ENCODE measurements at places on chromosomes 13 and 19.

GRCh38 chr13:80946008-80946802, 605.3 kb upstream of the SPRY2 start:
- DNase-seq, result no peak

GRCh38 chr19:7705387-7706187, 3.7 kb upstream of the FCER2 start:
- no peak for DNase-seq

- no peak for DNase-seq
Measured at GRCh38 chr13:99332456-99332855, 25.3 kb upstream of the GPR183 start.

- DNase-seq, result no peak
Measured at GRCh38 chr13:100537486-100537885, 51.1 kb downstream of the GGACT start.

GRCh38 chr19:10259162-10259905, 7.3 kb downstream of the MRPL4 start:
- peak; percentile 51 for DNase-seq

DNA sequence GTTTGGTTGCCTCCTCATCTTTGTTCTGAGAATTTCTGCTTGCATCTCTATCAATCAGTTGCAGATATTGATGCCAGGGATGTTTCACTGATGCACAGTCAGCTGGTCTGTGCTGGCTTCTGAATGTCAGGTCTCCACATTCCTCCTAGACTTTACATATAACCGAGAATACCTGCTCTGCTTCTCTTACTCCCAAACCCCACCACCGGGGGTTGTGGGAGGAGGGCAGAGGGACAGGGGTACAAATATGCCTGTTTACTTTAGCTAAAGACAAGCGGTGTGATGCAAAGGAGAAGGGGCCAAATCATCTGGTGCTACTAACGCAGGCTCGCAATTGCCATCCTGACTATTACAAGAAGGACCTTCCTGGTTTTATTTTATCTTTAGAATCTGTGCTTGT, 17.4 kb upstream of the KLHL1 start:
- DNase-seq, result no peak

DNA sequence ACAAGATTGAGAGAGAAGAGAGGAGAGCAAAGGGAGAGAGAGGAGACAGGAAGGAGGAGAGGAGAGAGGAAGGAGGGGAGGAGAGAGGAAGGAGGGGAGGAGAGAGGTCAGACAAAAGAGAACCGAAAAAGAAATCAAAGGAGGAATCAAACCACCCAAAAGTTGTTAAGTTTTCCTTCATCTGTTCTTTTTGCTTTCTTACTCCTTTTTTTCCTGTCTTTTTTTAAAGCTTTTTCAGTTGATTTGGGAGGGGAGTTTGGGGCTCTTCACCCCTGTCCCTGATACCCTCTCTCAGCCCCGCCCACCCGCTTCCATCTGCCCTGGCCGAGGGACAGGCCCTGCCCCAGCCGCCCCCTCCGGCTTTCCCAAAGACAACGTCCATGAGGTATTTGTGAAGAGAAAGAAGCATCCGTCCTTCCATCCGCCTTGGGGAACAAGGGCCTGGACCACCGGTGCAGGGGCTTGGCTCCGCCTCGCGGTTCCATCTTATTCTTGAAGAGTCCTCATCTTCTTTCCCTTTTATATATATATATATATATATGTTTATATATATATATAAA, 13.3 kb downstream of the ZNF574 start:
- no peak for DNase-seq

DNA sequence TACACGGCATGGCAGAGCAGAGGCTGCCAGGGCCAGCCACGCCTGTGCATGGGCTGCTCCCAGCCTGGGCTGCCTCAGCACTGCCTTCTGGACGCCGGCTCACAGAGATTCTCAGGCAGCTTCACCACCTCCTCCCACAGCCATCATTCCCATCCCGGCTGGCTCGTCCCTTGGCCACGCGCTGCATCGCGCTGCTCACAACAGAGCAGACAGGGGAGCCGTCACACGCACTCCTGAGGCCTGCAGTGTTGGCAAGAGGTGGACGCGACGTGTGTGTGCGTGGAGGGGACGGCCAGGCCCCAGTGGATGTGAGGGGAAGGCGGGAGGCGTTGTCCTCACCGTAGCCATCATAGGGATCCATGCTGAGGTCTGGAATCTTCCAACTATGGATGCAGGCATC, 7.6 kb upstream of the PRKD2 start:
- DNase-seq, result no peak

- no peak for DNase-seq
Measured at GRCh38 chr13:99811067-99811700, 160.4 kb downstream of the ZIC5 start.

DNA sequence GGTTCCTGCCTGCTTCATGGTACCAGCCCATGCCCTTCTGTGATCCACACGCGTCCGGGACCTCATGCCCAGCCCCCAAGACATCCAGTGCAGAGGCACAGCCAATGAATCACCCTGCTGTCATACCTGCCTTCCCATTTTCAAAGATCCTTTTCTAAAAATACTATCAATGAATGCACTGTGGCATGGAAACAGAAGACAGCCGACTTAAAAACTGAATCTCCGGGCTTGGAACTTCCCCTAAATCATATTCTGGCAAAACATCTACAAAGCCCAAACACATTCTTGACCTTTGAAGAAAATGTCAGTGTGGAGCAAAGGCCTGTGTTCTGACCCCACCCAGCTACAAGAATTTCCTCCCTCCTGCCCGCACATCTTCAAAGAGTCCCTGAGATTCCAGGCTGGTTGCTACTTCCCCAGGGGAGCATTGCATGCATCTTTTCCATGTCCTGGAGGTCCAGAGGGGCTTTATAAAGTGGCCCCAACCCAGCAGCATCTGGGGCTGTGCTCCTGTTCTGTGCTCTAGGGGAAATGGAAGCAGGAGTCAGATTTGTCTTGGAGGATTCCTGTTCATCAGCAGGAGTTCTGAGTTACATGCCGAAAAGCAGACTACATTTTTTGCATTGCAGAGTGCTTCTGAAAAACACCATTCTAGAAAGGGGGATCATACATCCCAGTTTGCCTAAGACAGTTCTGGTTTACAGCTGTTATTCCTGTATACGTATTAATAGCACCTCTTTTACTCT, 135.2 kb downstream of the USP12 start:
- no peak for DNase-seq

DNA sequence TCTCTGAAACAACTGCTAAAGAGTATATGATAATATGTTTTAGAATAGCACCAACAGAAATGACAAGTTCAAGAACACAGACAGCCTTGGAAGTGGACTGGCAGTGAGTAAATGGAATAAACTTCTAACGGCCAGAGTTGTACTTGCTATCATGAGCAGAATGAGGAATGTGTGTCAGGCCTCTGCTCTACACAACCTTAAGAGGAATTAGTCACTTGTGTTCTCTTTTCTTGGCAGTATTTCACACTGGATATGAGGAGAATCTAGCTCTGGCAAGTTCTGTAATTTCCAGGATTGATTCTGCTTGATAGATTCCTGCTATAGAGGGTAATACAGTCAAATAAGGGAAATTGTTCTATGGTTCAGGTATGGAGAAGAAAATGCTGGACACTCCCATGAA, 757.3 kb downstream of the EFNB2 start:
- no peak for DNase-seq

DNA sequence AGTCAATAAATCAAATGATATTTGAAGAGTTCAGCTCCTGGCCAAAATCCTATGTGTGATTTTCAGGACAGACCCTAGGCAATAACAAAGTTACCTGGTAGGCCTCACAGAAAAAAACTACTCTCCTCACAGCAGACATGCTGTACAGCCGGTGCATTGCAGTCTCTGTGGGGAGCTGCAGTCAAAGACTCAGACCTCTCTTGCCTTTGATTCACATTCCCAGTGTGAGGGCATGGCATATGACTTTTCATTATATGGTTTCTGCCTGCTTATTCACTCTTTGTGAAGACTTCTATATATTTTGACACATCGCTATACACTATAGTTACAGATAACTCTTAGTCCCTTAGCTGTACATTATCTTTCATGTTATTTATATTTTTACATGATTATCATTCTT, 2684.3 kb upstream of the PCDH20 start:
- no peak for DNase-seq

Data from forelimb muscle (tissue), 1 donor.